Right lung (tissue), 10 donors: ENCODE measurements at places on chromosomes 5 and 9. TPM values are rescaled to one million over a fixed set of nuclear protein-coding genes. Genes with fewer than 3 reads are reported as not detected.

The DBH gene
- polyA plus RNA-seq: 1.5 TPM

The OGN gene
- polyA plus RNA-seq: 147 TPM

DNA sequence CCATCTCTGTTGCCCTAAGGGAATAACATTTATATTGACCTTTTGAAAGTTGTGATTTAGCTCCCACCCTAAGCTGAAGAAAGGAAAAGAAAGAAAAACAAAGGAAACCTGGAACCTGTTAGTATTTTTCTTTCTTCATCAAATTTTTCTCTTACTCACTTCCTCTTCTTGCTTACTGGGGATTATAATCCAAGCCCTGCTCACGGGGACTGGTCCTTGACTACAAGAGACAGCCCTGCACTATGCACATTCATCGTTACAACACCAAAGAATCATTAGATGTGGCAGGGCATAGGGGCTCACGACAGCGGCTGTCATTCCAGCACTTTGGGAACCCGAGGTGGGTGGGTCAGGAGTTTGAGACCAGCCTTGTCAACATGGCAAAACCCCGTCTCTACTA is 37.8 kb upstream of the LPAR1 start:
- no peak for DNase-seq

- DNase-seq: no peak
Observed at GRCh38 chr5:36558641-36559040, 47.8 kb upstream of the SLC1A3 start.

DNA sequence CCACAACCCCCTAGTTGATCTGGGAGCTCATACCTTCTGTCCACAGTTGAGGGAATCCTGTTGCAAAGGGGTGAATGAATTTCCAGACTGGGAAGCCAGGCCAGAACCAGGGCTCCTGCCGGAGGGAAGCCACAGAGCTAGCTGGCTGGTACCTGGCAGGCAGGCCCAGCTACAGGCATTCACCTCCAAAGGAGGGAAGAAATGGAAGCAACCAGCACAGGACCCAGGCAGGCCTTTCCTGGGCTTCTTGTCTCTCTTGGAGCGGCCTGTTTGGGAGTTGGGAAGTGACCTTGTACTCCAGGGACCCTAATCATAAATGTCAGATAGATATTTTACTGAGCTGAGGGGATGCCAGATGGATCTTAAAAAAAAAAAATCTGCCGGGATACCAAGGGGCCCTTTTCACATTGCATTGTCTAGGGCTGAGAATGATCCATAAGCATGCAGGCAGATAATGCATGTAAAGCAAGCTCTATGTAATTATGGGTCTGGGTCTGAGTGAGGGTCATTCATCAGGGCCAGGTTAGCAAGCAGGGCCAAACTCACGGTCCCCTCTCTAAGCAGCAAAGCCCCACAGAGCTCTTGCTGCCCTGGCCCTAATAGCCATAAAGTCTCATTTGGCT is 8.4 kb downstream of the NR2F1 start:
- DNase-seq: no peak
